MCF 10A (cell line): ENCODE measurements at places on chromosomes 3 and 15. TPM values are rescaled to one million over a fixed set of nuclear protein-coding genes. Genes with fewer than 3 reads are reported as not detected.

GRCh38 chr3:13167829-13168228 lies 94.6 kb upstream of the IQSEC1 start:
- no peak for DNase-seq

DNA sequence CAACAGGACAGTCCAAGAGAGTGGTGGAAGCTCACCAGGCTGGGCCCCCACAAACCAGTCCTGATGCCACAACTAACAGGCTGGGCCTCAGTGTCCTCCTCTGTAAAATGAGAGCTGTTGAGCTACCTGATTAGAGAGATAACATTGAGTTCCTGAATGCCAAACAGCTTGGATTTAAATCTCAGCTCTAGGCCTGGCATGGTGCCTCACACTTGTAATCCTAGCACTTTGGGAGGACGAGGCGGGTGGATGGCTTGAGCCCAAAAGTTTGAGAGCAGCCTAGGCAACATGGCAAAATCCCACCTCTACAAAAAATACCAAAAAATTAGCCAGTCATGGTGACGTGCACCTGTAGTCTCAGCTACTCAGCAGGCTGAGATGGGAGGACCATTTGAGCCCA lies 20.1 kb upstream of the TMCC1 start:
- no peak for DNase-seq

- DNase-seq: no peak
These were observed 21.5 kb downstream of the CD86 start for GRCh38 chr3:122076491-122077292.

DNA sequence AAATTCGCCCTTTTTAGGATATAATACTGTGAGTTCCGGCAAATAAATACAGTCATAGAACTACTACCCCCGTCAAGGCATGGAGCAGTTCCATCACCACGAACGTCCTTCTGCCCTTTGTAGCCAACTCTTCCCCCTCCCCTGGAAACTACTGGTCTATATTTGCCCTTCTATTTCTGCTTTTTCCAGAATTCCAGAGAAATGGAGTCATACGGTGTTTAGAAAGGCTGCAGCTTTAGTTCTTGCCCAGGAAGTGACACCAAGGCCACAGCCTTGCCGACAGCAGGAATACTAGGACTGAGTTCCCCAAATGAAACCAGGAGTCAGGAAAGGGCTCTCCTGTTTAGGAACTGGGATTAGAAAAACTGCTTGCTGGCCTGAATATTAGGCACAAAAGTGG lies 291.2 kb downstream of the FAM43A start:
- no peak for DNase-seq

- no peak for DNase-seq
These were observed 37.7 kb downstream of the ABHD17C start for GRCh38 chr15:80732818-80733217.

GRCh38 chr15:77506311-77507142 lies 85.8 kb downstream of the HMG20A start:
- DNase-seq: peak; percentile 83

- DNase-seq: no peak
These were observed 133.3 kb upstream of the TPM1 start for GRCh38 chr15:62909257-62909656.

DNA sequence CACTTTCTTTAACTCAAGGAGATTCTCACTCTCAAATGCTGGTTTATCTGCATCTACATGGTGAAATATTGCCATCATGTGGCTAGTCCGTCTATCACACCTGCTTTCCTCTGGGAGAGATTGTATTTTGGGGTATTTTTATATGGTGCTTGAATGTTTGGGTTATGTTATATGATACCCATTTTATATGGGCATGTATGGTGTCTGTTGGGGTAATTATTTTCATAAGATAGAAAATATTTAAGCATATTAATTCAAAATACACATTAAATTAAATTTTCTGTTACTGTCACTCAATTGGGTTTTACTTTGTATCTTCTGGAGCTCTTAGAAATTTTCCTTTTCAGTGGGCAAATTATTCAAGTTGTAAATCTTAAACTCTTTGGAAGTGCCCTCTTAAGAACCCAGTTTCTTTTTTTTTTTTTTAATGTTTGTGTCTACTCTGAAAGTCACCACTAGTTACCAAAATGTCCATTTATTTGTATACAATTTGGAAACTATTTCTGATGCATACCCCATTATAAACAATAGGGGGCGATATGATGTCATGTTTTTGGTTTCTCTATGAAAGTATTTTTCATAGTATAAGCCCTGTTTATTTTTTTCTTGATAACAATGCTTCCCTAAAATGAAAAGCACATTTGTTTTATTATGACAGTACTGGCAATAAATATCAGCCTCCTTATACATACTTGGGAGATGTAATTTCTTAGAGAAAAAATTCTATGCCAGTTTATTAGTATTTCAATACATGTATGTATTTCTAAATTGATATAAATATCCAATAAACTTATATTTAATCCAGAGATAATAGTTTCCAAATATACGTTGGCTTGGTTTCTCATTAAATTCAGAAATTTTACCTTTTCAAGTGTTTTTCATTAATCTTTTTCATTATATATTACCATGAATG lies 36.1 kb upstream of the PLSCR5 start:
- peak; percentile 51 for DNase-seq

DNA sequence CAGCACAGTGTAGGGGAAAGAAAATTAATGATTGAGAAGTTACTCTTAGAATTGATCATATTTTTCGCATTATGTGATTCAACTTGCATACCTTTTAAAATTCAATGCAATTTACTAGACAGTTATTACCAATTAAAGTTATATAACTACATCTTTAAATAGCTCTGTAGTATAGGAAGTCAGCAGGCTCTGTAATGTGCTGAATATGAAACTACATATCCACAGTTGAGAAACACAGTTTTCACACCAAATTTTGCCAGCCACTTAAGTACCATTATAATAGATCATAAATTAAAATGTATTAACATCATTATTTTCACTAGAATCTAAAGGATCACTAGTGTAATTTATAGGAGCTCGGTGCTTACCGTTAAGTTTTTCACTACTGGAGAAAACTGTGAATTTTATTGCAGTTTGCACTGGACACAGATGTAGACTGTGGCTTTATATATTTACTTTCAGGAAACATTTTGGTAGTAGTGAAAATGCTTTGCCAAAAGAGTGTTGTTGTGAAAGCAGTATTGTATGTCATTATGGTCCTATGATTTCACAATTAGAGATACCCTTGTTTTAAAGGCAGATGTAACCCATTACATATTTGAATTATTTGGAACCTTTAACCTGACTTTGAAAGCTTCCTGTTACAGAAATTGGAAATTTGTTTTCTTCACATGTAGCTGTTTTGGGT lies 113.6 kb downstream of the PLCL2 start:
- no peak for DNase-seq

DNA sequence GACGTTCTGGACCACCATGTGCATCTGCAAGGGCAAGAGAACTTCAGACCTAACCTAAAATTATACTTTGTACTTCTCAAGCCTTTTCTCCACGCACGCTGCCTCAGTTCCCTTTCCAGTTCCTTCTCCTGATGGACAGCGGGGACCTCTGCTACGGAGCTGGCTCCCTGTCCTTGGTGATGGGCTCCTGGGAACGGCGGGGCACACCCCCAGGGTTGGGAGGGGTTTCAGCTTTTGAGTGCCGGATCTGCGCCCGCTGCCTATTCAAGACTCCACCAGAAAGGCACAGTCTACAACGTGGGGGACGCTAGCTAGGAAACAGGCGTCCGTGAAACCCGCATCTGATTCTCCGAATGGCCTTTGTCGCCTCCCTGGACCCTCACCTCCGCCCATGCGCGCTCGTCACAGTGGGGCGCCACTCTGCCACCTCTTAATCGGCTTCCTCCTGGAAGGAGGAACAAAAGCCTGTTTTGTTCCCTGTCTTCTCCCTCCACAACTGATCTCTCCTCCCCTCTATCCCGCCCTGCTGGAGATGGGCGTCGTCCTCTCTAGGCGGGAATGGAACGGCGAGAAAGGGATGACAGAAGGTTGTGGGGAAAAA lies 2.2 kb downstream of the GPR149 start:
- DNase-seq: no peak

DNA sequence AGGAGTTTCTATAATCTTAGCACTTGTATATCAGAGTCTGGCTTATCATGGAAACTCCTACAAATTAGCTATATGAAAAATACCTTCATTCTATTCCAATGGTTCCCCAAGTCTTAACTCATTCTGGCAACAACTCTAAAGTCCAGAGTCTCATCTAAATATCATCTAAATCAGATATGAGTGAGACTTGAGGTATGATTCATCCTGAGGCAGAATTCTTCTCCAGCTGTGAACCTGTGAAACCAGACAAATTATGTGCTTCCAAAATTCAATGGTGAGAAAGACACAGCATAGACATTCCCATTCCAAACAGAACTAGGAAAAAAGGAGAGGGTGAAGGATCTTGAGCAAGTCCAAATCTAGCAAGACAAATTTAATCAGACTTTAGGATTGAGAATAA lies 138.8 kb downstream of the THRB start:
- no peak for DNase-seq

DNA sequence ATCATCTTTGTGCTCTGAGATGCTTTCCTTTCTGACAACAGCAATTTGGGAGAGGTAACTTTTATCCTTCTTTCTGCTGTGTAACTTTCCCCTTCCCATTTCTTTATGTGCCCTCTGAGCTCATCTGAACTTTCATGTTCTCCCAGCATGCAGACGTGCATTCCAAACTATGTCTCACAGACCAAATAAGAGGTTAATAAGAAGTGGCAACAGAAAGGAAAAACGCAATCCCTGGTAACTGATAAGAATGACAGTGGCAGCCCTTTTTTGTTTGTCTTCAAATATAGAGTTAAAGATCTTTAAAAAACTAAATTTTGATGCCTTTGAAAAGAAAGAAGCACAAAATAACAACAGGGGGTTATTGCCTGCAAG lies 533.4 kb downstream of the FOXP1 start:
- no peak for DNase-seq

- DNase-seq: no peak
These were observed 28.8 kb downstream of the PSTPIP1 start for GRCh38 chr15:77023576-77024272.

DNA sequence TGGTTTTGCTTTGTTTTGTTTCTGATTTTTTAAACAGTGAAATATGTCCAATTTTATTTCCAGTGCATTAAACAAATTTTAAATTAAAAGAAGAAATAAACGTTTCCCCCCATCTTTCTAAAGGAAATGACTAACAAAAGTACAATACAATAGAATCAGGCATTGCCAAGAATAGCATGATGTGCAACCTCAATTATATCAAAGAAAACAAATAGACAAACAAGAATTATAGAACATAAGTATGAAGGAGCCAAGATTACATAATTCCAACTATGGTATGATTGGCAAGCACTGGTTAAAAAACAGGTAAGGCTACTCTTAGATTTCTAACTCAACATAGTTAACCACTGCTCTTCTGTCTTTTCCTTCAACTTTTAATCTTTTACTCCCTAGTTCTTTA lies 26.4 kb downstream of the TIGIT start:
- peak; percentile 56 for DNase-seq

DNA sequence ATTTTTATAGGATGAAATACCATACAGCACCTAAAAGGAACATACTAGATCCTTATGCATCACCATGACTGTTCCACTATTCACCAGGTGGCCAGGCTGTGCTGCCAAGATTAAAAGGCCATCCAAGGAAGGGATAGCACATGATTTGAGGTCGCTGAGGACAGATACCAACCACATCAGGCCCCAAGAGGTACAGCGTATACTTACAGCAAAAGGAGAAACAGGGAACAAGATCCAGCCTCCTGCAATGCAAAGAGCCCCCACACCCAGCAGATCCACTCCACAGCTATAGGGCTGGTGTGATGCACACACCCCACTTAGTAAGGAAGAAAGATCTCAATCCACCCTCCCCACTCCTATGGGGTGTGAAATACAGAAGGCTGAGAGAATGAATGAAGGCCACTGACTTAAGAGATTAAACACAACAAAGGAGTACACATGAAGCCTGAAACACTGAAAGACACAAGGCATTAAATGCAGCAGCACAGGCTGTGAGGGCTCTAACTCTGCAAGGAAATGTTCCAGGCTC lies 32.0 kb upstream of the ZNF445 start:
- DNase-seq: peak; percentile 6

- no peak for DNase-seq
These were observed 89.3 kb upstream of the CCDC80 start for GRCh38 chr3:112730210-112730609.

- DNase-seq: no peak
These were observed 200.2 kb downstream of the KCNH8 start for GRCh38 chr3:19348500-19348899.

- no peak for DNase-seq
These were observed 11.7 kb downstream of the LNP1 start for GRCh38 chr3:100412912-100413590.

DNA sequence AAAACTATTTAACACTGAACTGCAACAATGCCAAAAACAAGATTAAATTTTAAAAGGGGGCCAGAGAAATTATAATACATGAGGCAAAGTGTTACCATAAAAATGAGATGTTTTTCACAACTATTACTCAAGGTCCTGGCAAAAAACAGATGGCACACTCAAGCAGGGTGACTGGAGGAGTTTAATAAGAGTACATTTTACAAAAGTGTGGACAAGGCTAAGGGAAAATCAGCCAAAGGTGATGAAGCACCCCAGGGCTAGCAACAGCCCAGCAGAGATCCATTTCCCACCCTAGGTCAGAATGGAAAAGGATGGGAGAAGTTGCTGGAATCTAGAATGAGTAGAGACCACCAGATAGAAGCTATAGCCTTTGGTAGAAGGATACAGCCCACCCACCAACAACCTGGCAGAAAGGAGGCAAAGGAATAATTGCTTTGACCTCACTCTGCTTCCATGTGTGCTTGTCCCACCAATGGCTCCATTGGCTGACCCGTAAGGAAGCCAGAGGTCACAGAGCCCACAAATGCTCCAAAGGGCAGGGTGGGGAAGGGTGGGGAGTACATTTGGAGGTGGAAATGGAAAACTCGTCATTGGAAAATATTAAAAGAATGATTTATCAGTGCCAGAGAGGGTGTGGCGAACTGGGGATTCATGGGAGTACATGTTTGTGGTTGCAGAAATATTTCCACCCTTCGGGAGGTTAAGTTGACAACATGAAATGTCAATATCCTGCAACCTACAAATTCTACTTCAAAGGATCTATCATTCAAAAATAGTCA lies 161.0 kb upstream of the UBE2E2 start:
- DNase-seq: peak; percentile 37

GRCh38 chr3:51686512-51687215 lies 15.6 kb downstream of the TEX264 start:
- DNase-seq: peak; percentile 33

The SLC22A14 gene
- 0.44 and 0.64 TPM in 2 replicates for total RNA-seq

The ZKSCAN7 gene
- total RNA-seq: not detected in 2 replicates

The KLHL6 gene
- total RNA-seq: not detected in 2 replicates

The FOXB1 gene
- total RNA-seq: not detected in 2 replicates

The GREM1 gene
- total RNA-seq: not detected in 2 replicates

The STXBP5L gene
- not detected in 2 replicates for total RNA-seq

The P2RY13 gene
- not detected in 2 replicates for total RNA-seq

The IL17RB gene
- total RNA-seq: 0.19 and 0.42 TPM in 2 replicates

The ADAMTS7 gene
- total RNA-seq: 10.7 and 10.8 TPM in 2 replicates

The SCAMP5 gene
- 0.54 and 0.96 TPM in 2 replicates for total RNA-seq

The MKRN3 gene
- not detected in 2 replicates for total RNA-seq

The SEMA3G gene
- 0.12 TPM in 1 of 2 replicates, not detected in the other for total RNA-seq
